ENCODE measurements at places on chromosomes 6 and 20.

DNA sequence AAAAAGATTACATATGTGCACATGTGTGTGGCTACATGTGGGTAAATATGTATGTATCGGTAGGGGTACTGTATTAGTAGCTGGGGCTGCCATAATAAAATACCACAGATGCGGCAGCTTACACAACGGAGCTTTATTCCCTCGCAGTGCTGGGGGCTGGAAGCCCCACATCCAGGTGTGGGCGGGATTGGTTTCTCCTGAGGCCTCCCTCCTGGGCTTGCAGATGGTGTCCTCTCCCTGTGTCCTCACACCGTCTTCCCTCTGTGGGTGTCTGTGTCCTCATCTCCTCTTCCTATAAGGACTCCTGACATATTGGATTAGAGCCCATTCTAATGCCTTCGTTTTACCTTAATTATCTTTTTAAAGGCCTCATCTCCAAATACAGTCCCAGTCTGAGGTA is 97.7 kb downstream of the LY86 start:
- DNase-seq: no peak

DNA sequence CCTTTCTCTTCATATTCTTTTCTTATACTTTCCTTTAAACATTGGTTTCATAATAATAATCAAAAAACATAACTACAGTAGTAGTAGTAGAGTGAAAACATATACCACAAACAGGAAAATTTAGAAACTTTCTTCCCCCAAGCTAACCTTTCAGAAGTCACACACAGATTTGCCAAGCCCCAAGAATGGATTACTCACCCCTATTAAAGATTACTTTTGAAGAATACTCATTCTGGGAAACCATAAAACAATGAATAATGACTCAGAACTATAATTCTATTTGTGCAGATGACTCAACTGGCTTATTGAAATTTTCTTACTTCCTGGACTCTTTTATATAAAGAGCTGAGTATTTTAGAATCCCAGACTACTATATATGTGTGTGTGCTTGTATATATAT is 119.4 kb upstream of the GJE1 start:
- no peak for DNase-seq

GRCh38 chr20:32636821-32637220 is 36.9 kb downstream of the C20orf203 start:
- no peak for DNase-seq

DNA sequence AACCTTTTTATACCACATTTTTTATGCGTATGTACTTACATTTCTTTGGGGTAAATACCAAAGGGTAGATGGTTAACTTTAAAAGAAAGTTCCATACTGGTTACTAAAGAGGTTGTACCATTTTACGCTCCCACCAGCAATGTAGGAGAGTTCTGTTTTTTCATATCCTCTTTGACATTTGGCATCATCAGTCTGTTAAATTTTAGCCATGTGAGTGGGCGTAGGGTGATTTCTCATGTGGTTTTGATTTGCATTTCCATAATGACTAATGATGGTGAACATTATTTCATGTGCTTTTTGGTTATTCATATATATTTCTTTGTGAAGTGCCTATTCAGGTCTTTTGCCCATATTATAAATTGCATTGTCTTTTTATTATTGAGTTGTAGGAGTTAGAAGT is 194.2 kb downstream of the PRL start:
- DNase-seq: no peak

- no peak for DNase-seq
Observed at GRCh38 chr6:142121342-142121741, 11.4 kb upstream of the GJE1 start.

- DNase-seq: no peak
Observed at GRCh38 chr20:15642676-15643075, 930.6 kb downstream of the KIF16B start.

GRCh38 chr20:15544742-15545141 is 1028.5 kb downstream of the KIF16B start:
- no peak for DNase-seq

DNA sequence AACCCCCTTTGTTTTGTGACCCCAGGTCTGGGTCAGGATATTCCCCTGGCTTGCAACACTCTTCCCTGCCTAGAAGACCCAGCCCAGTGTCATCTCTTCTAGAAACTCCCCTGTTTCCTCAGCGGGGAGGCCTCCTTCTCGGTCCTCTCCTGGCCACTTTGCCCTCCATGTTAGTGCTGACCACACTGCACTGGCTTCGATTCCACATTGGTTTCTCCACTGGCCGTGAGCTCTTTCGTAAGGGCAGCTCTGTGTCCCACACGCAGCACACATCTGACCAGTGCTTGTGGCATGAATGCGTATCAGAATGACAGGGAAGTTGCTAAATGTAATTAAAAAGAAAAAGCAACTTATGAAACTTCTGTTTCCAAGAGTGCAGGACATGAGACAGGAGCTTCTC is 49.4 kb upstream of the FNDC1 start:
- DNase-seq: no peak

DNA sequence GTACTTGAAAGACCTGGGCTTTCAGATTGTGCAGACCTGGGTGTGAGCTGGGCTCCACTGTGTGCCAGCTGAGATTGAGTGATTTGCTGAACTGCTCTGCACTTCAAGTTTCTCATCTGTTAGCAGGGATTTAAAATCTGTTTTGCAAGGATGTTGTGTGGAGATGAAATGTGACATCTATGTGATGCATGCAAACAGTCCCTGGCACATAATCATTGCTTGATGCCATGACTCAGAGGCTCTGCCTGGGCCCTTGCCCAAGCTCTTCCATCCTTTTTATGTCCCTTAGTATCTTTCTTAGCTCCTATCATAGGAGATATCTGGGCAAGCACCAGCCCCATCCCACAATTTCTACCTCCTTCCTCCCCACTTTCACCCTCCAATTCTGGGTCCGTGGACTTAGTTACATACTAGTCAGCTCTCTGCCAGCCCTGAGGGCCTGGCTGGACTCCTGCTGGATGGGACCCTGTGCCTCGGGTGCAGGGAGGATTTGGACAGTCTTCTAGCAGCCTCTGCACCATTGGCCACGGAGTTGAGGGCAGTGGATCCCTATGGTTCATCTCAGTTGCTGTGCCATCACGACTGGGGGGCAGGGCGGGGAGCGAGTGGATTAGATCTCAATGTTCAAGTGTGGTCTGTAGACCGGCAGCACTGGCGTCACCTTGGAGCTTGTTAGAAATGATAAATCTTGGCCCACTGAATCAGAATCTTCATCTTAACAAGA is 103.6 kb downstream of the MAP3K7 start:
- no peak for DNase-seq

DNA sequence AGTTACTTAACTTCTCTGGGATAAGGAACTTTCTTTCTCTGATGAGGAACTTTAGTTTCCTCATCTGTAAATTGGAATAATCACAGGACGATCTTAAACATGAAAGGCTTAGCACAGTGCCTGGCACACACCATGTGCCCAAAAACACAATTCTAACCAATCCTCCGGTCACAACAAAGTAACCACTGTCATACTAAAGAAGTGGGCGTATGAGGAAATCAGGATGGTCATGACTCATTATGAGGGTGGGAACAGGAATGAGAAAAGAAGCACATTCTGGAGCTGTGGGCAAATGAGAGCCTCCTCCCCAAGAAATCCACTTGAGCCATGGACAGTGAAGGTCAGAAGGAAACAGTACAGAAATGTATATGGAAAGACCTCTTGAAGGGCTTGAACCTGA is 82.9 kb downstream of the LRFN2 start:
- no peak for DNase-seq

DNA sequence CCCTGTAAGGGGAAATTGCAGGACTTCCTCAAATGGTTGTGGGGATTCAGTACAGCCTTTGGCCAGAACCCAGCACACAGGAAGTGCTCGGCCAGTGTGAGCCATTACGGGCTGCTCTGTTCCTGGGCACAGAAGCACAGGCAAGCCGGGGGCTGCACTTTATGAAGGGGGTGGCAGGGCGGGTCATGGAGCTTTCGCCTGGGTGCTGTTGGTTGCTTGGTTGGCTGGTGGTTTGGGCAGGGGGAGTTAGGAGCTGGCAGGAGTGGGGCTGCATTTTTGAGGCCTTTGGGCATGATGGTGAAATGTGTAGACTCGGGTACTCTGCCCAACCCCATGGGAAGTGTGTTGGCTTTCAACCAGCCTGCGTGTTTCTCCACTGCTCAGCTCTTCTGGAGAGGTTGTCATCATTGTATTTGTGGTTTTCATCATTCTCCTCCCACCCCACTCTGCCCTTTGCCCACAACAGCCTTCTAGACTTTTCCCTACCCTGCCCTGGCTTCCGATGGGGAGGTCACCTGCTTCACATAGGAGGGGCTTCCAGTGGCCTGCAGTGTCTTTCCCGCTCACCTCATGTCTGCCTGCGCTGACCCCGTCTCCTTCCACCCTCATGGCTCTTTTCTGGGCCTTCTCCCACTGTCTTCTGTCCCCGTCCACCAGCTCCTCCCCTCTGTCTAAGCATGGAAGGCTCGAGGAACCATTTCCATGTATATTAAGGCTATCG is 16.1 kb upstream of the RBM38 start:
- DNase-seq: no peak

GRCh38 chr6:148873154-148873553 is 126.3 kb downstream of the UST start:
- no peak for DNase-seq

DNA sequence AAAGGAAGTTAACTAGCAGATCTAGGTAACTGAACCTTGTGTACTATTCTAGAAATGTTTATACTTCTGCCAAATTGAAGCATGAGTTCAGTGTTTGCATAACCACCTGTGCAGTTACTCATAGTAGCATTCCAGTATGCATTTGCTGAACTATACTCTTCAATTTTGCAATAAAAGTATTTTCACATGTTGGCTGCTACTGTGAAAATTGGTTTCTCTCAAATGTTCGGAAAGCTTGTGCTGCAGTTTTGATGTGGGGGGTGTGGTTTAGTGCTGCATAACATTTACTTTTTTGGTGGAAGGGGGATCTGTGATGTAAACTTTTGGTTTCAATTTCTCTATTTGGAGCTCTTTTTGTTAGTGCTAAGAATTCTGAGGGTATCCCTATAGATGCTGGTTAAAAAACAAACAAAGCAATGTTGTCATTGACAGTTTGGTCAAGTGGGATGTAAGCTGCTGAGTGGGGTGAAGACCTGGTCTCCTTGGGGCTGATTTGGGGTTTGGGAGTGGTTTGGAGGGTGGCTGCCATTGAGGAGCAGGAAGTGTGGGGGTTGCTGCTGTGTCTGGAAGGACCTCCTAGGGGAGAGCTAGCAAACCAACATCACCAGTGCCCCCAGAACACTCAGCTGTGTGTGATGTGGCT is 87.8 kb downstream of the CARMIL1 start:
- peak; percentile 53 for DNase-seq

DNA sequence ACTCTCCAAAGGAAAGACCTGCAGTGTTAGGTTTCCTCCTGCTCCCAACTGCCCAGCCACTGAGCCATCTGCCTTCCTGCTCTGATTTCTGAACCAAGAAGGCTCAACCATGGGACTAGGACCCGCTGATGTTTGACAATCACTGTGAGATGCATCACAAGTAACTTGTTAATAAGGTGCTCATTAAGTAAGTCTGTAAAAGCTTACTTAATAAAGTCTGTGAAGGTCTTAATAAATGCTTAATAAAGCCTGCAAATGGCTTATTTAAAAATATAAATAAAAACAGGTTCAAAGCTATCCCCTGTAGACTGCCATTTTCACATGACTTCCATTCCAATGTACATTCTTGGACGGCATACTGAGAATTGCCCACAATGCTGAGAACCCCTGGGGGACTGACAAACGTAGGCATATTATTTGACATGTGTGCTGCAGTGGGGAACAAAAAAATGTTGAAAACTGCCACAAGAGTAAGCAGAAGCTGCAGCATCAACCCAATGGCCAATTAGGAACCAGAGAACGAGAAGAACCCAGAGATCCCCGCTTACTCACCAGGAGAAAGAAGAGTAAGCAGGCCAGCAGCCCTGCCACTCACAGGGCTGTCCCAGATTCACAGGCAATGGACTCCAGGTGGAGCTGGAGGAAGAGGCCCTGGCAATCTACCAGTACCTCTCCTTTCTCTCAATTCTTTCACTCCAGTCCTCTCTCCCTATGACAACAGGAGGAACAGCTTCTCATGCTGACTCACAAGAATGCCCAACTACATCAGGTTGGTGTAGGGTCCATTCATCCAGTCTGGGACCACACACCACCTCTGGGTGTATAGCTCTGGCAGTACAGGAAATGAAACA is 19.5 kb downstream of the KIF13A start:
- DNase-seq: no peak

DNA sequence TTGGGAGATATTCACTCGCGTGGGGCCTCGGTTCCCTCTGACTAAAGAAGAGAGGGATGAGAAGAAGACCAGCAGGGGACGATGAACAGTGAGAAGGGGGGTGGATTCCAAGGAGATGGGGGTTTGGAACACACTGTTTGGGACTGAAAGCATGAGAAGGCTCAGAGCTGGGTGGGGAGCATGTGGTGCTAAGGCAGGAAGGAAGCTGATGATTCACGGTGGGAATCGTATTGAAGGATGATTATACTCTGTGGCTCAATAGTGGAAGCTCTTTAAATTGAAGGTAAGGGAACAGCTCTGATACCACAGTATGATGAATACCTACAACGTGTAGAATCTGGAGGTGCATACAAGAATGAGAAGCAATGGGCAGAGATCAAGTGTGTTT is 117.5 kb upstream of the KCNK16 start:
- DNase-seq: no peak

GRCh38 chr6:5580736-5581581 is 319.6 kb downstream of the FARS2 start:
- DNase-seq: no peak

DNA sequence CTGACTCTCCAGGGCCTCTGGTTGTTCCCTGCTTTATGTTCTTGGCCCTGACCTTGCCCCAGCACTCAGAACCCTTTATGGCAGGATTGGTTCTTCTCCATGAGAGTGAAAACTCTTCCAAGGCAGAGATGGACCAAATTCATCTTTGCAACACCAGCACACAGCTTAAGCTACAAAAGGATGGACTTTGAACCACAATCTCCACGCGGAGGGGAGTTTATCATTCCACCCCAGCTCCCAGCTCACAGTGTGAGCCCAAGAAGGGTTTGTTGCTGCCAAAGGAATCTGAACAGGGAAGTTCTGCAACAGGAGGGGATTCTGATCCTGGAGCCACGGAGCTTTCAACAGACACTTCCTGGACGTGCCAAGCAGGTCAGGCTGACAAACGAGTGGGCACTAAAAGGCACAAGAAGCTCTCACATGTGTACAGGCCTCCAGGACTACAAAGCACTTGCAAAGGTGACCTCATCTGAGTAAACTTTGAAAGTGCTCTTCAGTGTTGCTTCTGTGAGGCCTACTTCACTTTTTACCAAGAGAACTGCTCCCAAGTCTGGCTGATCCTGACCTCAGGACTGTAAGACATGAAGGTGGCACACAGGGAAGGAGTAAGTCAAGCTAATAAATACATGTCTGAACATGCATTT is 8.9 kb downstream of the FITM2 start:
- DNase-seq: no peak
